Inflammatory macrophage (primary cell): ENCODE measurements at places on chromosomes 13 and 19.

DNA sequence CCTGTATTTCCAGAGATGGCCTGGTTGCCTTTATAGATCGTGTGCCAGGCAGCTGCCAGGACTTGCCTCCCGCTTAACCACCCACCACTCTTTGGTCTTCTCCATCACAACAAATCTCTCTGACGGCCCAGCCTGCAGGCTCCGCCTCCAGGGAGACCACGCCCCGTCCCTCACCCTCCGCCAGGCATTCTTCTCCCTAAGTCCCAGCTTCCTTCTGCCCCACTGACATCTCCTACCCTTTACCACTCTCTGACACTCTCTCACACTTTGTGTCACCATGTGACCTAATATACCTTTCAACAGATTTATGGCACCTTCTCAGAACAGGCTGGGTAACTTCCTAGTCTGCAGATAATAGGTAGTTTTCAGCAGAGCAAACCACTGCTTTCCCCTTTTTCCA, 95.1 kb downstream of the CAB39L start:
- DNase-seq, result no peak

DNA sequence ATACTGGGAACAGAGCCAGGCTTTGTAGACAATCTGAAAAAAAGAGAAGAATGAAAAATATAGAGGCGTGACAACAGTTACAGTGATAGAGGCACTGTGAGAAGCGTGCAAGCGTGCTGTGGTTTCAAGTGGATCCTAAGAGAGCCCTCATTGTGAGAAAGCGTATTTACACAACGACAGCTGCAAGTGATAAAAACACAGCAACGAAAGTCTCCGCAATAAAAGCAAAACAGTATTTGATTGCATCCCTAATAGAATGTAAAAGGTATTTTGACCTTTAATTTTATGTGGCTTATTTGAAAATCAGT, 642.7 kb upstream of the ARGLU1 start:
- DNase-seq, result no peak

DNA sequence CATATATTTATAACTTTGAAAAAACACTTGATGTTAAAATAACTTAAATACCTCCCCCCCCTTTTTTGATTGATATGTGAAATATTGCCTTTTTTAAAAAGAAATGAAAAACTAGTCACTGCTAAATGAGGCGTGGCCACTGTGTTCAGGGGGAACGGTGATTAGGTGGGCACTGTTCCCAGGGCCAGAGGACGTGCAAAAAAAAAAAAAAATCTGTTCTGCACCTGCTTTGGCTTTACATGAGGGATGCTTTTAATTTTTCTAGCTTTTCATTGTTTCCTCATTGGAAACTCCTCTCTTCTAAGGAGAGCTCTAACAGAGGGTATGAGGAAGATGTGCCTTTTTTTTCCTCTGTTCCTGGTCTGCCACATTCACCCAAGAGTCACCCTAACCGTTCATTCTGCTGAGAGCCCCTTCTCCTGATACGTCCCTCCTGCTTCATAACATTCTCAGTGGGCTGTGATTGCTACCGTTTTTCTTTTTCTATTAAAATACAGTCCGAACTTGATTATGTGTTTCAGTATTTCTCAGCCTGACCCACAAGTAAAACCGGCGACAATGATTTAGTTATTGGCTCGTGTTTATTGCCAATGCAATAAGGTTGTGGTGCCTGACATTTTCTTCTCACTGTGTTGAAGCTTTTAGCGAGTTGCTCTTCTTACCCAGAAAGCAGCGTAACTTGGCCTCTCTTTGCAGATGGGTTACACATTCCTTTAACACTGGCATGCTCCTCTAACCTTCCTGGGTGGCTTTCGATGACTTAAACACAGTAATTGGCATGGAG, 64.8 kb upstream of the ZNF536 start:
- no peak for DNase-seq

GRCh38 chr19:50657712-50658440, 8.6 kb downstream of the C19orf81 start:
- DNase-seq, result peak; percentile 89

GRCh38 chr13:100921139-100921538, 246.5 kb upstream of the TMTC4 start:
- DNase-seq, result no peak

DNA sequence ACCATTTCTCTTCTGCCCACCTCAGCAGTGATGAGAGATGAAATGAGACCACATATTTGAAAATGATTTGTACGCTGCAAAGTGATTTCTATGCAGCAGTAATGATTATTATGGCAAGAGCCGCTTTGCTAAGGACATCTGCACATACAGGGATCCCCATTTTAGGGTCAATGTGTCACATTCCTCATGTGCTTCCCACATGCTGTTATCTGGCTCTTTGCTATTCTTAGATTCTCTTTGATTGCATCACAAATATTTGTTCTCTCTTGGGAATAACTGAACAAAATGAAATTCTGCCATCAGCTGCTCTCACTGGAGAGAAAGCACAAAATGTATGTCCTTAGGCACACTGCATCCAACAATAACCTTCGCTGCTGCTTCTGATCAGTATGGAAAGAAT, 209.5 kb upstream of the IPO5 start:
- no peak for DNase-seq
